ENCODE measurements at places on chromosomes 12 and 14.

GRCh38 chr12:59486827-59487226 is 109.0 kb upstream of the SLC16A7 start:
- no peak for DNase-seq

GRCh38 chr12:56084958-56085543 is 5.1 kb downstream of the ERBB3 start:
- DNase-seq, result no peak

GRCh38 chr14:53531156-53531555 is 378.0 kb upstream of the DDHD1 start:
- DNase-seq, result no peak

GRCh38 chr12:43028826-43029225 is 439.3 kb upstream of the PRICKLE1 start:
- no peak for DNase-seq

- no peak for DNase-seq
Measured at GRCh38 chr12:96140174-96140573, 54.0 kb upstream of the ELK3 start.

GRCh38 chr14:71311061-71311460 is 403.8 kb downstream of the PCNX1 start:
- DNase-seq, result no peak

GRCh38 chr14:51386983-51387735 is 147.1 kb downstream of the TMX1 start:
- DNase-seq, result no peak

- DNase-seq, result no peak
Measured at GRCh38 chr12:4441355-4442335, 4.0 kb downstream of the FGF6 start.

- DNase-seq, result peak; percentile 80
Measured at GRCh38 chr12:7188562-7189397, 706 bp upstream of the PEX5 start.

DNA sequence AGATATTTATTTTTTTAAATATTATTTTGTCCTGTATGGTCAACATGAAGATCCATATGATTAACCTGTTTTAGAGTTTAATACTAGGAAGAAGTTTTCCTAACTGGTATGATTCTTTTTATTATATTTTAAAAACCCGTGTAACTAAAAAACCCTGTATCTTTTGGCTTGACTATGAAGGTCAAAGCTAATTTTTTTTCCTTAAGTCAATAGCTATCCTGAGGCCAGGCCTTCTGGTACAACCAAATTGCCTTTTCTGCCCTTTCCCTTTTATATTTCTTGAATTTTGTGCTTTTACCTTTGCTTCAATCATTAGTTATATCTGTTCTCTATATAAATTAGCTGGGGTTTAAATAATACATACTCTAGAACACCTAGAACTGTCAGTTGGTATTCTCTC is 30.6 kb upstream of the CCDC91 start:
- DNase-seq, result no peak

GRCh38 chr12:109010259-109010658 is 10.6 kb downstream of the SVOP start:
- no peak for DNase-seq

- peak; percentile 44 for DNase-seq
Measured at GRCh38 chr14:77000340-77001270, 27.9 kb downstream of the IRF2BPL start.

DNA sequence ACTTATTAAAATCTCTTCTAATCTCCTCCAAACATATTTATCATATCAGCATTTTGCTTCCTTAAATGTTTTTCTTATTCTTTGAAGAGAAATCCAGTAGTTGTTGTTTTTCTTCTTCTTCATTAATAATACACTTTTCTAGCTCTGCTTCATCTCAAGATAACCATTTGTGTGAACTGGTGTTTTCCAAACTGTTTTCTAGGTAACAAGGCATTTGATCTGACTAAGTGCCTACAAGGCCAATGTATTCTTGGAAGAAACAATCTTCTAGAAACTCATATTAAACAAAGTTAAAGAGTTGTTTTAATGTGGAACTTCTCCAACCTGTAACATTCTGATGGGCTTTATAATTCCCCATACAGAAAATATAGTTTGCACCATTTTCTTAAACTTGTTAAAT is 30.8 kb upstream of the IFNG start:
- no peak for DNase-seq

DNA sequence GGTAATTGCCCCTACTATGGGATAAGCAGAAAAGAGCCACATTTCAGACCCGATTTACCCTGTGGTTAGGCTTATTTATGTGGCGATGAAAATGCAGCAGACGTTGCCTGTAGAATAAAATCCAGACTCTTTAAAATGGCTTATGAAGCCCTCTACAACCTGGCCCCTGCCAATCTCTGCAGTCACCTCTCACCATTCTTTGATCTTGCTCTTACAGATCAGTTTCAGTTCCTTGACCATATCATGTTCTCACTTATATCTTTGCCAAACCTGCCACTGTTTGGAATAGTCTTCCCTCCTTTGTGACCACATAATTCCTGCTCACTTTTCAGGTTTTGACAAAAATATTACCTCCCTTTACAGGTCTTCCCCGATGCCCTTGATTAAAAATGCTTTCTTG is 264.3 kb upstream of the GARIN6 start:
- no peak for DNase-seq

- no peak for DNase-seq
Measured at GRCh38 chr14:58963873-58964597, 224.4 kb upstream of the DAAM1 start.

DNA sequence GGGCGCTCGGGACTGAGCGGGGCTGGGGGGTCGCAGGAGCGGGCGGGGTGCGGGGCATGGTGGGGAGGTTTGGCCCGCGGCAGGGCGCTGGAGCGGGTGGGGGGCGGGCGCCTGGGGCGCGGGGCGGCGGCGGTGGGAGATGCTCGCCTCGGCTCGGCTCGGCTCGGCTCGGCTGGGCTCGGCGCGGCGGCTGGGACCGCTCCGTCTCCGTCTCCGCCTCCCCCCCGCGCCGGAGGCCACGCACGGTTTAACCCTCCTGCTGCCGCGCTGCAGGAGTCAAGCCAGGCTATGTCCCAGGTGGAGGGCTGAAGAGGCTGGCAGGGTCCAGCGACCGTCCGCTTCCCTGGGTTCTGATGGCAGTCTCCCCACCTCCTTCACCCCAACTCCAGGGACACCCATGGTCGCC is at the start of gene PIANP:
TSS of gene PIANP (minus strand) at position 170 of the 406 bp plus-strand sequence. CDS start 2,754 bp downstream, outside the sequence.
- DNase-seq, result peak; percentile 85

- DNase-seq, result no peak
Measured at GRCh38 chr12:96246926-96247505, 52.8 kb downstream of the ELK3 start.

DNA sequence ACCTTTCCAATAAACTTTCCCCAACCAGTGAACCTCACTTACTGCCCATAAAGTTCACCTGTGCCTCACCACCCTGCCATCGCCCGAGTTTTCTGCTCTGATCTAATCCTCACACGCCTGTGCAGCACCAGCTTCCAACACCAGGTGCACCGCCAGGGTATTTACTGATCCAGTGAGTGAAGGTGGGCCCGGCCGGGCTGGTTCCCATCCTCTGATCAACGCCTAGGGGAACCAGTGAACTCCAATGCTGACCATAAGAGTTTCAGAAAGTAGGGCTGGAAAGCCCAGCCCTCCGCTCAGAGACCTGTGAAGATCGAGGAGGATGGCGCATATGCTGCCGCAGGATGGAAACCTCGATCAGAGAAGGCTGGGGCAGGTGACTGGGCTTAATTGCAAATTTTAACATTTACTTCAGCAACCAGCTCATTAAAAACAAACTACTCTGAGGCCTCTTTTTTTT is 685 bp upstream of the MYL6B start:
- DNase-seq, result no peak

DNA sequence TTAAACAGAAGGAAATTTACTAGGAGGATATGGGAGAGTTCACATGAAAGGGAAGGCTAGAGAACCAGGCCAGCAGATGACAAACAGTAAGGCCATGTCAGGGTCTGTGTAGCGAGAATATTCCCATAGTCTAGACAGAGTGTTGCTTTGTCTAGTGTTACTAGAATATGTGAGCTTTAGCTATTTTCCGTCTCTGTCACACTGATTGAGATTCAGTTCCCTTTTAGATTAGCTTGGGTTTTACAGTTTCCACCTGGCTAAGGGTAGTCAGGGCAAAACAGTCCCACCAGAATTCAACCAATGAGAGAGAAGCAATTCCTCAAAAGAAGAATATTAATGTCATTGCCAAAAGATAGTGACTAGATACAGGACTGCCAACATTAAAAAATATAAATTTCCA is 82.8 kb upstream of the MDM1 start:
- no peak for DNase-seq

DNA sequence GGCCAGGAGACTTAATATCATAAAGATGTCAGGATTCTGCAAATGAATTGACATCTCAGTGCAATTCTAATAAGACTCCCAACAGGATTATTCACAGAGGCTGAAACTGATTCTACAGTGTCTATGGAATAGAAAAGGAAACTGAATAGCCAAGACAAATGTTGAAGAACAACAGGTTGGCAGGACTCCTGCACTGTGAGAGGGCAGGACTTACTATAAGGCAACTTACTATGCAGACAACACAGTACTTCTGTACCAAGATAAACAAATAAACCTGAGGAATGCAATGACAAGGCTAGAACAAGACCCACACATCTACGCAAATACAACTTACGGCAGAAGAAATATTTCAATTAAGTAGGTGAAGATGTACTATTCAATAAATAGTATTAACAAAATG is 132.2 kb upstream of the FKBP4 start:
- DNase-seq, result no peak

DNA sequence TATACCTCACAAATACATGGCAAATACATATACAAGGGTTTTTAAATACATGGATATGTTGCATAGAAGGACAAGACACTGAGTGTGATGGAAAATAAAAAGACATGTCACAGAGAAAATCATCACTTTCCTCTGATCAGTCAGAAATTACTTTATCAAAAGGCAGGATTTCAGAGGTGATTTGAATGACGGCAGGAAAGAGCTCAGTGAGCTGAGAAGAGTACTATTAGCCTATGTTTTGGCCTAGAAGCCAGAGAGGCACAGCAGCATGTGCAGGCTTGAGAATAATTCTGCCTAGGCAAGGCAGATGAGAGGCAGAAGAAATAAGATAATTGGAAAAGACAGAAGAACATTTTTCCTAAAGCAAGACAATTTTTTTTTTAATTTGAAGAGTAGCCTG is 94.9 kb downstream of the BCAT1 start:
- no peak for DNase-seq

Data from cerebellum (tissue), 4 donors.